ENCODE measurements at places on chromosomes 16 and 17.

- DNase-seq = peak; percentile 25
These were observed 6.3 kb downstream of the ESRP2 start for GRCh38 chr16:68229431-68230175.

- no peak for DNase-seq
These were observed 2.2 kb downstream of the GJC1 start for GRCh38 chr17:44827863-44828262.

DNA sequence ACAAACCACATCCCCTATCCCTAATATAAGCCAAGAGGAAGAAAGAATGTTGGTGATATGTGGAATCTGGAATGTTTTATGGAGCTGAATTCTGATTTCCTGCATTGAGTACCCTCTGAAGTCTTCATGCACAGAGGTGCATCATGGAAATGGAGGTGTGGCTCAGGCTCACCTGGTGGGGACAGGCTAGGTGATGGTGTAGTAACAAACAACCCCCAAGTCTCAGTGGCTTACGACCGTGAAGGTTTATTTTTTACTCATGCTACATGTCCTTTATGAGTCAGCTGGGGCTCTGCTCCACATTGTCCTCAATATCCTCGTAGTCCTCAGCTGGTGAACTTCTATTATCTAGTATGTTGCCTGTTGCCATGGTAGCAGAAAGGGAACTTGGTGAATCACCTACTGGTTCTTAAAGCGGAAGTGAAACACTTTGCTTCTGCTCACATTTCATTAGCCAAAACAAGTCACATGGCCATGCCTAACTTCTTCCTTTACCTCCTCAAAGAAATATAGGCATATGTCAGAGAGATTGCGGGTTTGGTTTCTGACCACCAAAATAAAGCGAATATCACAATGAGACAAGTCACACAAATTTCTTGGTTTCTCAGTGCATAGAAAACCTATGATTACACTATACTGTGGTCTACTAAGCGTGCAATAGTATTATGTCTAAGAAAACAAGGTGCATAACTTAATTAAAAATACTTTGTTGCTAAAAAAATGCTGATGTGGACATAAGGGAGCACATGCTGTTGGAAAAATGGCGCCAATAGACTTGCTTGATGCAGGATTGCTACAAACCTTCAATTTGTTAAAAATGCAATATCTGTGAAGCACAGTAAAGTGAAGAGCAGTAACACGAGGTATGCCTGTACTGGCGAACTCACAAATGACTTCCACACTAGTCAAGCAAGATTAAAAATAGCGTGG is at the start of gene PMFBP1:
Gene PMFBP1 (minus strand): TSS at position 51 of the 930 bp plus-strand sequence. CDS start 947 bp downstream, outside the sequence.
- peak; percentile 33 for DNase-seq

- DNase-seq = no peak
These were observed 7.0 kb upstream of the TMEM235 start for GRCh38 chr17:78224231-78225087.

- DNase-seq = no peak
These were observed 16.6 kb upstream of the PYY start for GRCh38 chr17:43970366-43970765.

- DNase-seq = no peak
These were observed 72.1 kb downstream of the JPH3 start for GRCh38 chr16:87674419-87674818.

- no peak for DNase-seq
These were observed 18.6 kb downstream of the CDH16 start for GRCh38 chr16:66899945-66900710.

- DNase-seq = no peak
These were observed 14.9 kb upstream of the SPOP start for GRCh38 chr17:49692751-49693150.

- DNase-seq = no peak
These were observed 8.1 kb downstream of the AMZ2 start for GRCh38 chr17:68255731-68256538.

- no peak for DNase-seq
These were observed 48.8 kb downstream of the AIPL1 start for GRCh38 chr17:6386041-6386630.

DNA sequence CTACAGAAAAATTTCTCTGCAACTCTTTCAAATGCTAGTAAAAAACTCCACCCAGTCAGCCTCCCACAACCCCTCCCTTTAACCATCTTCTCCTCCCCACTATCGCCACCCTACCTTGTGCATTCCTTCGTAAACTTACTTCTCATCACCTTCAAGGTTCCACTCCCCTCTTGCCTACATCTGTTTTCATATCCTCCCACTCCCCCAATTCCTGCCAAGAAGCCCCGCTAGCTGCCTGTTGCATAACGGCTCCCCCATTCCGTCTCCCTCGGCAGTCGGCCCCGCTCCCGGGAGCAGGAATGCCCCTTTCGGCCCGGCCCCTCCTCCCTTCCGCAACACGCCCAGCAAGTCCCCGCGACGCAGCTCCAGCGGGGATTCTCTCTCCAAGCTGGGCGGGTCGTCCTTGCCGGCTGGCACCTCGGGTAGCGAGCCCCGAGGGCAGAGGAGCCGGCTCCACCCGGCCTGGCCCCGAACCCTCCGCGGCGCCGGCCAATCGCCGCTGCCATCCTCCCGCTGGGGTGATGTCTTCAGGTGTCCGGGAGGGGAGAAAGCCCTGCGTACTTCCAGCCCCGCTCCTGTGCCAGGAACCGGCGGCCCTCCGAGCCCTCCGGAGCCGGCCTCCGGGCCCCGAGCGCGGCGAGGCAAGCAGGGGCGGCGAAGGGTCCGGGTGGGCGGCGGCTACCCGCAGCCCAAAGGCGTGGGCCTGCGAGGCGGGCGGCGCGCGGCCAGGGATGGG is 1.5 kb downstream of the PHLPP2 start:
- peak; percentile 33 for DNase-seq

DNA sequence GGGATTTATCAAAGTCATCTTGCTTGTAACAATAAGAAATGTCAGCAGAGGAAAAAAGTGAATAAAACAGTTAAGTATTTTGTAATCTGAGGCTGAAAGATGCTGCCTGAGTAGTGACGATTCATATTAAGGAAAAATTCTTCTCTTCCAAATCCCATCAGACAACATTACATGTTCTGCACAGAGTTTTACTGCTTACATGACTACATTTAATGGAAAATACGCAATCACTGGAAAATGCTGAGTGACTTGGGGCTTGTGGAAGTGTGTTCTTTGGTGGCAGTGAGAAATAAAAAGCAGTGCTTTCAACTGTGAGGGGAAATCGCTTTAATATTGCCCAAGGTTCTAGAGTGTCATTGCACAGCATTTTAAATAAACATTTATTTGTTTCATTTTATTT is 1025.2 kb upstream of the GOT2 start:
- no peak for DNase-seq

- no peak for DNase-seq
These were observed 48.0 kb downstream of the SMPD3 start for GRCh38 chr16:68400083-68400923.

GRCh38 chr17:56718515-56718914 is 115.2 kb downstream of the C17orf67 start:
- DNase-seq = no peak

DNA sequence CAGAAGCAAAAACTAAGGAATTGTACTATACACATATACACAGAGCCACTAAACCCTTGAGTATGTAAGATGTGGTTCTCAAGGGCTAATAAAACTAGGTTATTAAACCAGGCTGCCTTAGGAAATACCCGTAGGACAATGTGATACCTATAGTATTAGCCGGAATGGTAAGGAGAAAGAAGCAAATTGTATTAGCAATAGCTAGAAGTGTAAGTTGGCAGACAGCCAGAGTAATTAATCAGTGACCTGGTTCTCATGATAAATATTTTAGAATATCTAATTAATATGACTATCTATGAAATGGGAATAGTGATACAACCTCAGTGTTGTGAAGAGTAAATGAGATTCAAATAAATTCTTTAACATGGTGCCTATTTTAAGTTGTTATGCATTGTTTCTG is 18.6 kb downstream of the GDPD1 start:
- no peak for DNase-seq

- DNase-seq = peak; percentile 89
These were observed 11.8 kb downstream of the ENDOV start for GRCh38 chr17:80426671-80427326.

- no peak for DNase-seq
These were observed 10.2 kb downstream of the BAHCC1 start for GRCh38 chr17:81405411-81405872.

DNA sequence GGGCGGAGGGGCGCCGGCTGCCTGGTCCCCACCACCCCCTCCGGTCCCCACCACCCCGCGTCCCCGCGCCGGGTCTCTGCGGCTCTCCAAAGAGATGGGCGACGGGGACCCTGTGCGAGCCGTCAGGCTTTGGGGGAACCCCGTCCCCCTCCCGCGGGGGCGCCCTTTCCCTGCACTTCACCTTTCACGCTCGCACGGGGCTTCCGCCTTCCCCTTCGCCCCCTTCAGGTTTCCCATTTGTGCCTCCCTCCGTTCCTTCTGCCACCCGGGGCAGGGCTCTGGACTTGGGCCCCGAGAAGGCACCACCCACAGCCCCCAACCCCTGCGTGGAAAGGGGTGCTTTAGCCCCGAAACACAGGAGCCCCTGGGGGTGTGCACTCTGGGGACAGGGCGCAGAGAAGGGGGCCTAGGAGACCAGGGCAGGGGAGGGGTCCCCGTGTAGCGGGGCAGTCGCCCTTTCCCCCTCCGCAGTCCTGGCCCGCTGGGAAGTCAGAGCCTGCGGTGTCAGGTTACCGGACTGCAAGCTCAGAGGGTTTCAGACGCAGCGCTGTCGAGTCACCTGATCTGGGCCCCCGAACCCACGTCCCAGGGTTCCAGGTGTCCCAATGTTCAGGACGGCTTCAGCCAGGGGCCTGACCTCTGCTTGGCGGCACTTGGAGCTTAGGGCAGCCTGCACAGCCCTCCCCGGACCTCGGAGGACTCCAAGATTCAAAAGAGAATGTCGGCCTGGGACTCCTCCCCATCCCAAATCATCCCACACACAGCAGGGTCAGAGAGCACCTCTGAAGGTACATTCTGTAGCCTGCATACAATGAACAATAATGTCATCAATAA is 6.7 kb upstream of the CCDC92B start:
- no peak for DNase-seq

DNA sequence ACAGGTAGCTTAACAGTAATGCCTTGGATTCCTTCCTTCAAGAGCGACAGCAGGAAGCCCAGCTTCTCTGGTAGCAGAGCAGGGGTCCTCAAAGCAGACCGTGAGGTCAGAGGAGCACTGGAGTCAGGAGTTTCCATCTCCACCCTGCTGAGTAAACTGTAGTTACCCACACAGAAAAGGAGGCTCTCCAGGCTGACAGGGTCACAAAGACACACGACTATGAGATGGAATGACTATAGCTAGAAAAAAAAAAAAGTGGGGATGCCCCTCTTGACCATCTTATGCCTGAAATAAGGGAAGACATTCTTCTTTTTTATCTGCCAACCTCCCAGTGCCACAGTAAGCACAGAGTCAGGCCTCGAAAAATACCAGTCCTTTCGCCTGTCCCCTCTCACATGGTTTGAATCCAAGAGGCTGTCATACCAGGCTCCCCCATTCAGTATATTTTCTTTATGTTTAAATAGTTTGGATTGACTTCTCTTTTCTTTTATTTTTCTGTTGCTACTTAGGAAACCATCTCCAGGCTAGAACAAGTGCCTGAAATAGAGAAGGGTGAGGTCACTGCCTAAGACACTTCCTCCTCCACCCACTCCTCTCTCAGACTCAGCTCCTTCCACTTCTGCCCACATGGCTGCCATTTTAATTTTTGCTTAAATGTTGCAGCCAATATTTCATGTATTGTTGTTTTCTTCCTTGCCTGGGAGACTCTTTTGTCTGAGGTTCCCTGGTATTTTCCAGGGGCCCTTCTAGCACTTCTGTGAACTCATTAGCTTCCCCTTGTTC is 707.4 kb downstream of the MAF start:
- no peak for DNase-seq

DNA sequence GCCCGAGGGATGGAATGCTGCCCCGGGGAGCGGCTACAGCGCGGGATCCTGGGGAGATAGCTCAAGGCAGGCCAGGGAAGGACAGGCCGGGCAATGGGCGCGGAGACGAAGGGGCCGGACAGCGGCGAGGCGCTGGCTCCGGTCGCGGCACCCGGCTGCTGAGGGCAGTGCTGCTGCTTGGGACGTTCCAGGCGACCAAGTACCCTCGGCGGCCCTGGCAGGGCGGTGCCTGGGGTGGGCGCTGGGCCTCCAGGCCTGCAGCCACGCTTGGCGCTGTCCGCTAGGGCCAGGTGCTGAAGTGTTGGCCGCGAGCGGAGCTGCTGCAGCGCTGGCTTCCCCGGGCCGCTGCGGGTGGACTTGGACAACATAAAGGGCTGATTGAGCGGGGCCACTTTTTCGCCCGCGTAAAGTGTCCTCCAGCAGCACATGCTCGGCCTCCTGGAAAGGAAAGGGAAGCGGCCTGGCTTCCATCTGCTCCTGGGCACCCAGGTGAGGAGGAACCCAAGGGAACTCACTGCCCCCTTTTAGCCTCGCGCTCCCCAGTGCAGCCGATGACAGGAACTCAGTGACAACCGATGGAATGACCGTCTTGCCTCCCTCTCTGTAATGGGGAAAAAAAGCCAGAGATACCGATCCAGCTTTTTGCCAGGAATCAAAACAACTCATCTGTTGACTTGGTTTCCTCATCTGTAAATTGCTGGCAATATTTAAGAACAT is 23.7 kb downstream of the CLEC3A start:
- no peak for DNase-seq

- no peak for DNase-seq
These were observed 23.1 kb upstream of the MMD start for GRCh38 chr17:55444471-55445441.

DNA sequence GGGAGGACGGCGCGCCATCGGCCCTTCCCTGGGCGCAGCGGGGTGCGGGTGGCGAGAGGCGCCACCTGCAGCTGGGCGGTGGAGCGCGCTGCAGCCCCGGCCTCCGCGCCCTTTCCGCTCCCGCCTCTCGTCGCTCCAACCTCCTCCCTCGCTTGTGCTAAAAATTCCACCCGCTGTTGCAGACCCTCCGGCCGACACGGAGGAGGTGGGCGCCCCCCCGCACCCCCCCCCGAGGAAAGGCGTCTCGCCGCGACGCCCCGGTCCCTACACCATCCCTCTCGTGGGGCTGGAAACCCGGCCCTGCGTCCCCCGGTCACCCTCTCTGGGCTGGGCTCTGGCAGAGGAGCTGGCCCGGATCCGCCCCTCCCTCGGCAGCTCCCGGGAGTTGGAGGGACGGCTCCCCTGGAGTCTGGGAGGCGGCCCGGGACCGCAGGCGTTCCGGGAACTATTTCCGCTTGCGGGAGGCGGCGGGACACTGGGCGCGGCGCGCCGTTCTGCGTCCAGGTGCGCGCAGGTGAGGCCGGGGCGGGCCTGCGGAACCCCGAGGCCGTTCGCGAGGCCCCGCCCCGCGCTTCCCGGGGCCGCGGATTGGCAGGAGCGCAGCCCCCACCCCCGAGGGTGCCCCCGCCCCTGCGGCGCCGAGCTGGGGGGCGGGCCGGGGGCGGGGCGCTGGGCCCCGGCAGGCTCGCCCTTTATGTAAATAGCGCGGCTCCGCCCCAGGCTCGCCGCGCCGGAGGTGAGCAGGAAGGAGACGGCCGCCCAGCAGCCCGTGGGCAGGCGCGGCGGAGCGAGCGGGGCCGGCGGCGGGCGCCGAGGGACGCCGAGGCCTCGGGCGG is at the start of gene LLGL2:
Gene LLGL2 (plus strand): TSS at position 728 of the 836 bp plus-strand sequence. CDS start 17,730 bp downstream, outside the sequence.
- DNase-seq = peak; percentile 91

All from GM18507 (cell line).